NCI-H1048 (cell line): ENCODE measurements at places on chromosomes 6 and 20.

- no peak for DNase-seq
Observed at GRCh38 chr20:62788607-62789006, 7.7 kb upstream of the MRGBP start.

GRCh38 chr6:88359530-88360202, 193.5 kb upstream of the CNR1 start:
- no peak for DNase-seq

DNA sequence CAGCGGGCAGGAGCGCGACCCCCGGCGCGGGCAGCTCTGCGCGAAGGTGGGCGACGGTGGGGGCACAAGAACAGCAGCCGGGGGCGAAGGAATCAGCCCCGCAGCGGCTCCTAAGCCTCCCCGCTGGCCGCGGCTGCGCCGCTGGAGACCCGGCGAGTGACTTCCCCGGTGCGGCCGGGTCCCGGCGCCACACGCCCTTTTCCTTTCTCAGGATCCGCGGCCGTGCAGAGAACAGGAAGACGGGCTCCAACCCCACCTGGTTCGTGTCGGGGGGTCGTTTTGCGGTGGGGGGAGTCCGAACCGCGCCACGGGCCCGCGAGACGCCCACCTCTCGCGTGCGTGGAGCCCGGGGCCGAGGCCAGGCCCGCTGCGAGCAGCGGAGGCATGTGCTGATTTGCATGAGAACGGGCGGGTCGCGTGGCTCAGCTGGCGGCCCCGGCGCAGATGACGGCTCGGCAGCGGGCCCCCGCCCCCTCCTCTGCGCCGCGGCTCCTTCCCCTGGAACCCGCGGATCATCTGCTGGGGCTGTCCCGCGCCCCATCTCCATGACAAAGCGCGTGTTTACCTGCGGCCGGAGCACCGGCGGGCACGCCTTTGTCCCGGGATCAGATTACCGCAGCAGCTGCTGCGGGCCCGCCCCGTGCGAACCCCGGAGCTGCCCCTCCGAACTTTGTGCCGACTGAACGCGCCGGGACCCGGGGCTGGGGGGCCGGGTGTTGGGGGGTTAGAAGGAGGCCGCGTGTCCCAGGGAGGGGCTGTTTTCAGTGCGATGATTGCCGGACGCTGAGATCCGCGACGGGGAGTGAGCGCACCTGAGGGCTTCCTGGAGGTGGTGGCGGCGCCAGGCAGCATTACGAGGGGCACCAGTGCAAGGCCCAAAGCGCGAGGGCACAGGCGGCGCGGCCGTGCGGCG, 4.9 kb upstream of the DLL1 start:
- DNase-seq, result peak; percentile 14

DNA sequence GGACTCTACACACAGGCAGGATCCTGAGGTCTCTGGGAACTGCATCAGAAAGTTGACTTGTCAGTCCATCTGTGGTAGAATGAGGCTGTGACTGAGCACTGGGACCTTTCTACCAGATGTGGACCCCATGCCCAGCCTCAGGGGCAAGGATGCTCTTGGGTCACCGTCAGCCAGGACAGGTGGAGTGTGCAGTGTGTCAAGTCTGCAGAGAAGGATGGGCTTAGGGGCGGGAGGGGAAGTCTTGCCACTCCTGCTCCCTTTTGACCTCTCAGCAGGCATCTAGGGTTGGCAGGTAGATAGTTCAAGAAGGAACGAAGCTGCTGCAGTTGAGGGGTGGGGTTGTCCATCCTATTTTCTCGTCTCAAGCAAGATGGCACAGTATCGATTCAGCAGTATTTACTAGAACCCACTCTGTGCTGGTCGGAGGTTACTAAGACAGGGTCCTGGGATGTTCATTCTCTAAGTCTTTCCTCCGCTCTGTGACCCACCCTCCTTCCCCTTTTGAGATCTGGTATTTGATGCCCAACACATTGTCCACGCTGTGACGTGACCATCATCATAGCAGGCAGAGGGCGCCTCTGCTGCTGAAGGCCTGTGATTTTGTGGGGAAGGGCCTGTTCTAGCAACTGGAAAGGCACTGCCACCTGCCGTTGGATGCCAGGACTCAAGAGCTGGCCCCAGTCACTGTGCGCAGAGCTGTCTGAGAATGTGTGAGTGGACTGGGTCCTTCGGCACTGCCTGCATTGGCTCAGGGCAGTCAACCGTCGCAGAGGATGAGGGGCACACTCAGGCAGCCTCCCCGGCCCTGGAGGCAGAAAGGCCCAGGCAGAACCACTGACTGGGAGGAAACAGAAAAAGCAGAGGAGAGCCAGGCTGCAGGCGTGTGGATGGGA, 23.2 kb downstream of the RBCK1 start:
- DNase-seq, result no peak

- no peak for DNase-seq
Observed at GRCh38 chr6:167105060-167105459, 17.8 kb upstream of the CCR6 start.

DNA sequence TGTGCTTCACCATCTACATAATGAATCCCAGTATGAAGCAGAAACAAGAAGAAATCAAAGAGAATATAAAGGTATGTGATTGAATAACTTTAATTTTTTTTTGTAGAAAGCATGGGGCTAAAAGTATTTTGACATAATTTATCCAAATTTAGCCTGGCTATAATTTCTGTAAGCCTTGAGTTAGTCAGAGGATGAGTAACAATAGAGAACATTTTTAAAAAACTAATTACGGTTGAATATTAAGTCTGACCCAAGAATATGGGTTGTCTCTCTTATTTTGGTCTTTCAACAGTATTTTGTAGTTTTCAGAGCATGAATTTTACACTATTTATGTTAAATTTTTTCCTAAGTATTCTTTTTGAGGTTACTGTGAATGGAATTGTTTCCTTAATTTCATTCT, 2.5 kb downstream of the GMNN start:
- DNase-seq, result no peak

- DNase-seq, result no peak
Observed at GRCh38 chr6:98514073-98514720, 320.2 kb upstream of the POU3F2 start.

- no peak for DNase-seq
Observed at GRCh38 chr6:131427434-131428058, 145.5 kb upstream of the ARG1 start.

- no peak for DNase-seq
Observed at GRCh38 chr20:39660226-39660625, 698.1 kb downstream of the DHX35 start.

DNA sequence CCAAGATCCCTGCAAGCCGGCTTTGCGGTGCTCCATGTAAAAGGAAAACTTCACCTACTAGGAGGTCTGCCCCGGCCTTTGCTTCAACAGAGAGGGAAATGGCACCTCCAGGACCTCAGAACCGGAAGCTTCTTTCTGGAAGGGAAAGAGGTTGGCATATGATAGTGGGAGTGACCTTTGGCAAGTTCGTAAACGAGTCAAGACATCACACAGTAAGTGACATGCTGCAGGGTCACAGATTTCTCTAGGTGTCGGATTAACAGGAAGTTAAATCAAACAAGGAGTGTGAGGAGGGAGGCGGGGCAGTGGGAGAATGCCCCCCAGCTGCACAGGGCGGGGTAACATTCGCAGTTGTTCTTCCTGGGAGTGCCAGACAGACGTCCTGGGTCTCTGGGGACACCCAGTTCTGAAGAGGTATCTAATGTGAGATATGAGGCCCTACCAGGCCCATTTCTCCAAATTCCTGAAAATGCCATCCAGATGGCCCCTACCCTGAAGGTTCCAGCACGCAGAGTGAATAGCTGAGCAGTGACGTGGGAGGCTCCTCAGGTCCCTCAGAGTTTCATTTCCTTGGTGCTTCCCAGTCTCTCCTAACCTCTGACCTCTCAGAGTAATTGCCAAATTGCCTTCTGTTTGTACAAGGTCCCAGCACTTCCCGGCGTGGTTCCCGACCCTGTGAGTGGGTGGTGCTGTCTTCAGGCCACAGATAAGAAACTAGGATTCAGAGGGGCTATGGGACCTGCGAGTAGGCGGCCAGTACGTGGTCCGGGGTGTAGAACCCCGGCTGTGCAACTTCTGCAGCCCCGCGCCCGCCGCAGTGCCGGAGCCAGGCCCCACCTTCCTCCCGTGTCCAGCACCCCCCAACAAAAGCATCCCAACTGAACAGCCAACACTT, 1.9 kb downstream of the RRBP1 start:
- DNase-seq, result no peak
